Mesothelial cell of epicardium (in vitro differentiated cells): ENCODE measurements at places on chromosomes 13 and 19.

DNA sequence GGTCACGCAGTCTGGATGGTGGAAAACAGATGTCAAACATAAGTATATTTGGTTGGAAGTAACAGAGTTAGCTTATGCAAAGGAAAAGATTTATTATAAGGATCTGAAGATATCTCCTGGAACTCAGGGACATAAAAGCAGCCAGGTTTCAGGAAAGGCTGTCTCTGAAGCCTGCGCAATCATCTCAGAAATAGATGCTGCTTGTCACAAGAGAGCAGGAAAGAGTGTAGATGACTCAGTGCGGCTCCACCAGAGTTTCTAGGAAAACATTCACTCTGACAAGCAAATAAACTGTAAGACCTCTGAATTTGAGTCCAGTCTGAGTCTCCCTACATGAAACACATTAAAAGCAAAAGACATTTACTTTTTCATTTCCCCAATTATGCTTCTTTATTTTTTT is 220.4 kb upstream of the HTR2A start:
- DNase-seq = no peak
- H3K4me3 ChIP-seq = no peak overlapping the region
- no peak overlapping the region for H3K27ac ChIP-seq
- H3K27me3 ChIP-seq = no peaks in the 10 kb centered on the region

GRCh38 chr13:20291037-20291436 is 58.9 kb upstream of the GJB6 start:
- no peaks in the 10 kb centered on the region for H3K27me3 ChIP-seq
- peaks cover 11% of the 10 kb centered on the region for H3K36me3 ChIP-seq
- H3K27ac ChIP-seq = no peak overlapping the region
- DNase-seq = no peak

- no peak for DNase-seq
- peak overlapping the region; percentile 4 for H3K27ac ChIP-seq
- H3K27me3 ChIP-seq = peaks cover 6% of the 10 kb centered on the region
- no peaks in the 10 kb centered on the region for H3K36me3 ChIP-seq
- H3K4me1 ChIP-seq = peaks cover 15% of the 10 kb centered on the region
- no peak overlapping the region for H3K4me3 ChIP-seq
Observed at GRCh38 chr13:75050419-75051046, 431.4 kb downstream of the TBC1D4 start.

DNA sequence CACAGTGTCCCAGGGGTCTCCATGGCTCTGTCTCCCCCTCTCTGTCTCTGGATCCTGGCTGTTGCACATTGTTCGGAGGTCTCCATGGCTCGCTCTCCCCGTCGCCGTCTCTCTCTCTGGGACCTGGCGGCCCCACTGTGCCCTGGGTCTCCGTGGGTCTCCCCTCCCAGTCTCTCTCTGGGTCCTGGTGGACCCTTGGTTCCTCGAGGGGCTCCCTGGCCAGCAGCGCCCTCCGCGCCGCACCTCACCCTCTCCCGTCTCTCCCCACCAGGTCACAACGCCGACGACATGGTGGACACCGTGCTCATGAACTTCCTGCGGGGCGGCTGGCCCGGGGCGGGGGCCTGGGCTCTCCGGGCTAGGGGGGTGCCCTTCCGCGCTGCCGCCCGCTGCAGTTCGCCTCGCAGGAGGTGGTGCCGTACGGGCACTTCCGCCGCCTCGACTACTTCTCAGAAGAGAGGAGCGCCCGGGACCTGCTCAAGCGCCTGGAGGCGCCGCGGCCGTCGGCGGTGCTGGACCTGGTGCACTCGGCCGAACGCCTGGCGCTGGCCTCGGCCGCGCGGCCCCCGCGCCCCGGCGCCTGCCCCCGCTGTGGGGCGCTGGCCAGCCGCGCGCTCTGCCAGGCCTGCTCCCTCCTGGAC is 29.1 kb downstream of the SIGLEC5 start:
- peaks cover 18% of the 10 kb centered on the region for H3K27me3 ChIP-seq
- no peak overlapping the region for H3K4me3 ChIP-seq
- H3K36me3 ChIP-seq = peaks cover 19% of the 10 kb centered on the region
- H3K4me1 ChIP-seq = no peaks in the 10 kb centered on the region
- no peak overlapping the region for H3K27ac ChIP-seq

- no peaks in the 10 kb centered on the region for H3K4me1 ChIP-seq
- H3K27ac ChIP-seq = no peak overlapping the region
- no peaks in the 10 kb centered on the region for H3K27me3 ChIP-seq
- no peak for DNase-seq
- no peak overlapping the region for H3K4me3 ChIP-seq
Observed at GRCh38 chr13:72849571-72849970, 67.6 kb downstream of the PIBF1 start.

GRCh38 chr13:37473035-37473434 is 125.5 kb downstream of the POSTN start:
- H3K36me3 ChIP-seq = no peaks in the 10 kb centered on the region
- no peak for DNase-seq
- H3K27me3 ChIP-seq = no peaks in the 10 kb centered on the region
- no peak overlapping the region for H3K4me3 ChIP-seq
- no peak overlapping the region for H3K27ac ChIP-seq

- peaks cover 14% of the 10 kb centered on the region for H3K4me1 ChIP-seq
- H3K36me3 ChIP-seq = no peaks in the 10 kb centered on the region
- no peak overlapping the region for H3K4me3 ChIP-seq
- no peak overlapping the region for H3K27ac ChIP-seq
- no peaks in the 10 kb centered on the region for H3K27me3 ChIP-seq
Observed at GRCh38 chr13:44853641-44854040, 135.6 kb downstream of the NUFIP1 start.

DNA sequence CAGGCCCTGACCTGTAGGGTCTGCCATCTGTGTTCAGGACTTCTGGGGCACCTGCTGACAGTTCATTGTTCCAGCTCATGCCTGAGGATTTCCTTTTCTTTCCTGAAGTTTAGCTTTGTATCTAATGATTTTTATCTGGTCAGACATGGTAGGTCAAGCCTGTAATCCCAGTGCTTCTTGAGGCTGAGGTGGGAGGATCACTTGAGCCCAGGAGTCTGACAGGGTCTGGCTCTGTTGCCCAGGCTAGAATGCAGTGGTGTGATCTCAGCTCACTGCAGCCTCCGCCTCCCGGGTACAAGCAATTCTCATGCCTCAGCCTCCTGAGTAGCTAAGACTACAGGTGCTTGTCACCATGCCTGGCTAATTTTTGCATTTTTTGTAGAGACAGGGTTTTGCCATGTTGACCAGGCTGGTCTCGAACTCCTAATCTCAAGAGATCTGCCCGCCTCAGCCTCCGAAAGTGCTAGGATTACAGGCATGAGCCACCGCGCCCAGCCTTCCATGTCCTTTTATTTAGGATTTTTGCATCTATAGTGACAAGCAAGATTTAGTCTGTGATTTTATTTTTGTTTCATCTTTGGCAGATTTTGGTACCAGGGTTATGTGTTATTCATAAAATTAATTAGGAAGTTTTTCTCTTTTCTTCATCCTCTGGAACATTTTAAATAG is 33.2 kb downstream of the CHST8 start:
- no peak overlapping the region for H3K4me3 ChIP-seq
- no peak for DNase-seq
- peaks cover 6% of the 10 kb centered on the region for H3K36me3 ChIP-seq
- no peak overlapping the region for H3K27ac ChIP-seq
- peaks cover 4% of the 10 kb centered on the region for H3K27me3 ChIP-seq

- H3K27me3 ChIP-seq = no peaks in the 10 kb centered on the region
- no peak overlapping the region for H3K27ac ChIP-seq
Observed at GRCh38 chr13:77429320-77430142, 102.6 kb upstream of the MYCBP2 start.

DNA sequence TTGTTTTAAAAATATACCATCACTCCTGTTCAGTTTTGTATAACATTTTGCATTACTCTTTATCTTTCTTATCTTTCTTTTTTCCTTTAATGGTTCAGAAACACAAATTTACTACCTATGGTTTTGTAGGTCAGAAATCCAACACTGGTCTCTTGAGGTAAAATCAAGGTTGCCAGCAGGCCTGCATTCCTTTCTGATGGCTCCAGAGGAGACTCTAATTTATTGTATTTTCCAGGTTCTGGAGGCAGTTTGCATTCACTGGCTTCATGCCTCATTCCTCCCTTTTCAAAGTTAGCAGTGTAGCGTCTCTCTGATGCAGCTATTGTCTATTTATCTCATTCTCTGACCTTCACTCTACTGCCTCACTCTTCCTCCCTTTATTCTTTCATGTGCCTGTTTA is 767.4 kb downstream of the SLITRK6 start:
- H3K36me3 ChIP-seq = peaks cover 8% of the 10 kb centered on the region
- peak overlapping the region; percentile 82 for H3K27ac ChIP-seq
- peaks cover 14% of the 10 kb centered on the region for H3K4me1 ChIP-seq
- no peaks in the 10 kb centered on the region for H3K27me3 ChIP-seq

DNA sequence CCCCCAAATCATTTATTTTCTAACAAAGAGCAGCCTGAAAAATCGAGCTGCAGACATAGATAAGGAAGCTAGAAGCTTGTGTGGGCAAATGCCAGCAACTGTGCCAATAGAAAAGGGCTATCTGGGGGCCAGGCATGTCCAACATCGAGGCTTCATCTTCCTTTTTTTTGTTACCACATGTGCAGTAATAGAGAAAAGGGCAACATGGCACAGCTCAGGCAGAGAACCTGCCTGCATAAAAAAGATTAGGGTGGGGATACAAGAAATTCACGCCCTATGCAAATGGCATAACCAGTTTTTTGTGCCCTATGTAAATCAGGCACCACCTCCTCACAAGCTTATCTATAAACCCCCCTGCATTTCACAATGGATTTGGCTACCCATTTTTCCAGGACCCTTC is 60.4 kb upstream of the ABCC4 start:
- no peak overlapping the region for H3K4me3 ChIP-seq
- H3K27me3 ChIP-seq = no peaks in the 10 kb centered on the region
- no peaks in the 10 kb centered on the region for H3K36me3 ChIP-seq
- H3K4me1 ChIP-seq = no peaks in the 10 kb centered on the region
- H3K27ac ChIP-seq = no peak overlapping the region
- no peak for DNase-seq

GRCh38 chr13:99693852-99694611 is 192.8 kb downstream of the TM9SF2 start:
- H3K27me3 ChIP-seq = peaks cover 63% of the 10 kb centered on the region
- no peak for DNase-seq
- H3K4me3 ChIP-seq = no peak overlapping the region

- peak overlapping the region; percentile 90 for H3K27ac ChIP-seq
- peaks cover 84% of the 10 kb centered on the region for H3K4me1 ChIP-seq
- no peaks in the 10 kb centered on the region for H3K36me3 ChIP-seq
- H3K27me3 ChIP-seq = no peaks in the 10 kb centered on the region
- no peak overlapping the region for H3K4me3 ChIP-seq
Observed at GRCh38 chr13:46605076-46605824, 52.3 kb downstream of the LRCH1 start.

GRCh38 chr19:4324228-4324627 is 14.4 kb downstream of the STAP2 start:
- peaks cover 18% of the 10 kb centered on the region for H3K4me1 ChIP-seq
- peaks cover 12% of the 10 kb centered on the region for H3K36me3 ChIP-seq
- no peak for DNase-seq
- H3K27me3 ChIP-seq = peaks cover 8% of the 10 kb centered on the region

DNA sequence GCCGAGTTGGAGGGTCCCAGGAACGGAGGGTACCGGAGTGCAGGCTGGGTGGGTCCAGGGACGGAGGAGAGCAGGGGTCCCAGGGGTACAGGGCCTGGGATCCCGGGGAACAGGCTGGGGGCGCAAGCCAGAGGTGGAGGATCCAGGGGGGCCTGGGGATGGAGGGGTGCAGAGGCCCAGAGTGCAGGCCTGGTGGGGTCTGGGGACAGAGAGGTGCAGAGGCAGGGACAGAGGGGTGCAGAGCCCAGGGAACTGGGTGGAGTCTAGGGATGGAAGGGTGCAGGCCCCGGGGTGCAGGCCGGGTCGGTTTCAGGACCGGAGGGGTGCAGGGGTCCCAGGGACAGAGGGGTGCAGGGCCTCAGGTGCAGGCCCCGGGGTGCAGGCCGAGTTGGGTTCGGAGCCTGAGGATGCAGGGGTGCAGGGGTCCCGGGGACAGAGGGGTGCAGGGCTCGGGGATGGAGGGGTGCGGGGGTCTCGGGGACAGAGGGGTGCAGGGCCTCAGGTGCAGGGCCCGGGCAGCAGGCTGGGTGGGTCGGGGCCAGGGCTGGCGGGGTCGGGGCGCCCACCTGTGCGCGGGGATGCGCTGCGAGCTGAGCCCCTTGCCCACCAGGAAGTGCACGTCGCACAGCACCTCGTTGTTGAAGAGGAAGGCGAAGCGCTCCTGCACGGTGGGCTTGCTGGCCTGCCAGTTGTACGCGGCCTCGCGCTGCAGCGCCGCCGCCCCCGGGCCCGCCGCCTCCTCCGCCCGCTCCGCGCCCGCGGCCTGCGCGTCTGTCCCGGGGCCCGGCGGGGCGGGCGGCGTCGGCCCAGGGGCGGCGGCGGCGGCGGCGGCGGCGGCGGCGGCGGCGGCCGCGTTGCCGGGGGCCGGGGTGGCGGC is 545 bp downstream of the BTBD2 start:
- H3K4me1 ChIP-seq = peaks cover 5% of the 10 kb centered on the region
- H3K4me3 ChIP-seq = peak overlapping the region; percentile 65
- no peaks in the 10 kb centered on the region for H3K27me3 ChIP-seq
- peak overlapping the region; percentile 21 for H3K27ac ChIP-seq
- peaks cover 23% of the 10 kb centered on the region for H3K36me3 ChIP-seq
- DNase-seq = peak; percentile 50

- H3K27ac ChIP-seq = peak overlapping the region; percentile 64
- peaks cover 5% of the 10 kb centered on the region for H3K4me1 ChIP-seq
- no peak for DNase-seq
- H3K27me3 ChIP-seq = peaks cover 2% of the 10 kb centered on the region
- no peak overlapping the region for H3K4me3 ChIP-seq
Observed at GRCh38 chr19:3136684-3137055, 837 bp downstream of the GNA15 start.

DNA sequence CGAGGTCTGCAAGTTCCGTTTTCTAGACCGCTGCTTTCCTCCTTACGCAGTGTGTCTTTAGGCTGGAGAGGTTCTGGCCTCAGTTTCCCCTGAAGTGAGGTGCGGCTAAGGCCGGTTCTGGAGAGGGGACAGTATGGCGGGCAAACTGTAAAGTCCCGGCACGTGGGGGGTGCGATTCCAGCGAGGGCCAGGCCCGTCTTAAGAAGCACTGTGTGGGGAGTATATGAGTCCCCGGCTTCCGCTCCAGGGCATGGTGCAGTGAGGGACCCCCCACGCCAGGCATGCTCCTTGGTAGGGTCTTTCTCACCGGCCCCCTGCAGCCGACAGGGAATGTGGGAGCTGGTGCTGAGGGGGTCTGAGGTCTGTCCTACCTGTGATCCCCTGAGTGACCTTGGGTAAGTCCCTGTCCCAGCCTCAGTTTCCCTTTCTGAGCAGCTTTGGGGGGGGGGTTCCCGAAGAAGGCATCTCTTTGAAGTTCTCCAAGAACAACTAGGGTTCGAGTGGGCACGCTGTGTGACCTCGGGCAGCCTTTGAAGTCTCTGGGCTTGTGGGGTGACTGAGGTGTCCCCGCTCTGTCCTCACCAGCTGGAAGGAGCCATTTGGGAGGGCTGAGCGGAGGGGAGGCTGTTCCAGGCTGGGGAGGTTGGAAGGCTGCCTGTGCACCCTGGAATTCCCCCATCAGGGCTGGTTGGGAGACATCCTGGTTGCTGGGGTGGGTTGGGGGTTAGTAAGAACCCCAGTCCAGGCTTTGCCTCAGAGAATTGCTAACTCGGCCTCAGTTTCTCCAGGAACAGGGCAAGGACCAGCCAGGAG is 1.5 kb downstream of the NFIC start:
- peaks cover 34% of the 10 kb centered on the region for H3K4me1 ChIP-seq
- H3K36me3 ChIP-seq = no peaks in the 10 kb centered on the region
- peaks cover 89% of the 10 kb centered on the region for H3K27me3 ChIP-seq
- peak overlapping the region; percentile 66 for H3K4me3 ChIP-seq
